Esophagus squamous epithelium (tissue), 5 donors: ENCODE measurements at places on chromosomes 13 and 19.

DNA sequence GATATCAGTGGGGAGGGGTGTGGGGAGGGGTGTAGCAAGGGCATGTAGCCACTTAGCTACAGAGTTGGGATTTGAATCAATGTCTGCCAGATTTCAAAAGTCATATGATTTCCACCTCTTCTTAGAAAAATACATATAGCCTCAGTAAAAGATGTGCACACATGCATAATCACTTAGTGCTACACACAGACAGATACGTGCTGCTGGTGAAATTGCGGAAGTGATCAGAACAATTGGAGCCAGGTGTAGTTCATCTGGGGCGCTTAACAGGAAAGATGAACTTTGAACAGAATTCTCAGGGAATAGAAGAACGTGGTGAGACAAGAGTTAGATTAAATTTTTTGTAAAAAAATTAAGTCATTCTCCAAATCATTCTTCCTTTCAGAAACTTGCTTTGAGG, 333.1 kb downstream of the KCNRG start:
- H3K36me3 ChIP-seq = no peaks in the 10 kb centered on the region
- no peak for DNase-seq
- H3K4me3 ChIP-seq = no peak overlapping the region
- H3K27me3 ChIP-seq = no peaks in the 10 kb centered on the region

GRCh38 chr13:45930177-45930576, 78.6 kb upstream of the SIAH3 start:
- DNase-seq = no peak
- no peaks in the 10 kb centered on the region for H3K4me1 ChIP-seq
- no peaks in the 10 kb centered on the region for H3K36me3 ChIP-seq
- H3K4me3 ChIP-seq = no peak overlapping the region

GRCh38 chr19:55446060-55446459, 3.0 kb upstream of the SHISA7 start:
- H3K27ac ChIP-seq = no peak overlapping the region
- H3K4me3 ChIP-seq = no peak overlapping the region
- H3K4me1 ChIP-seq = peaks cover 57% of the 10 kb centered on the region
- H3K36me3 ChIP-seq = no peaks in the 10 kb centered on the region
- DNase-seq = no peak
- H3K27me3 ChIP-seq = peaks cover 83% of the 10 kb centered on the region

- no peaks in the 10 kb centered on the region for H3K36me3 ChIP-seq
- H3K27ac ChIP-seq = no peak overlapping the region
- no peaks in the 10 kb centered on the region for H3K27me3 ChIP-seq
Observed at GRCh38 chr13:60869941-60870613, 473.1 kb downstream of the TDRD3 start.

DNA sequence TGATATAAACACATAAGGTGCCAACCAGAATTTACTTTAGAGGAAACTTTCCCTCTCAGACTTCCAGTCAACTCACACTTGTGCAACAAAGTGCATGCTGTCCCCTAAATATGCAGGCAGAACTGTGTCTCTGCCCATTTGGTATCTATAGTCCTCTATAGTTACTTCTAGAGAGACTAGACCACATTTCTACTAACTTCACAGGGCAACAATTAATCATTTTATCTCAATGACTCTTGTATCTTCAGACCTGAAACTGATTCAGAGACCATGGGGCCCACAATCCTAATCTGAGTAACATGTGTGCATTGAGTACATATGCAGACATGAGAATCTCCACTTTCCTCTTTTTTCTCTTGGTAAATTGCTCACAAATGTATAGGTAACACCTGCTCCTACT, 158.1 kb downstream of the ZNF486 start:
- H3K27me3 ChIP-seq = no peaks in the 10 kb centered on the region
- H3K27ac ChIP-seq = no peak overlapping the region
- H3K4me1 ChIP-seq = no peaks in the 10 kb centered on the region

DNA sequence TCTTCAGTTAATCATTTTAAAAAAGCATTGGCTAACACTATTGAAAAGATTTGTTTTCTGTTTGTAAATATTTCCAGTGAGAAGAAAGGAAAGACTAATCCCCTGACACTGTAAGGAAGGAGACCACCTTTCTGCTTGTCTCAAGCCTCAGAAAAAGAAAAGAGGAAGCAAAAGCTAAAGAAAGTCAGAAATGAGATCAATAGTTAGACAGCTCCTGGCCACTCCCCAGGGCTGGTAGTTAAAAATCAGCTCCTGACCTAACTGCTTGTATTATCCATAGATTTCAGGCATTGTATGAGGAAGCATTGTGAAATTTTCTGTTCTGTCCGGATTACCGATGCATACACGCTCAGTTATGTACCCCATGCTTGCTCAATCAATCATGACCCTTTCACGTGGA, 76.6 kb downstream of the ZNF486 start:
- DNase-seq = no peak
- H3K4me1 ChIP-seq = peaks cover 4% of the 10 kb centered on the region
- no peak overlapping the region for H3K27ac ChIP-seq
- H3K4me3 ChIP-seq = no peak overlapping the region

DNA sequence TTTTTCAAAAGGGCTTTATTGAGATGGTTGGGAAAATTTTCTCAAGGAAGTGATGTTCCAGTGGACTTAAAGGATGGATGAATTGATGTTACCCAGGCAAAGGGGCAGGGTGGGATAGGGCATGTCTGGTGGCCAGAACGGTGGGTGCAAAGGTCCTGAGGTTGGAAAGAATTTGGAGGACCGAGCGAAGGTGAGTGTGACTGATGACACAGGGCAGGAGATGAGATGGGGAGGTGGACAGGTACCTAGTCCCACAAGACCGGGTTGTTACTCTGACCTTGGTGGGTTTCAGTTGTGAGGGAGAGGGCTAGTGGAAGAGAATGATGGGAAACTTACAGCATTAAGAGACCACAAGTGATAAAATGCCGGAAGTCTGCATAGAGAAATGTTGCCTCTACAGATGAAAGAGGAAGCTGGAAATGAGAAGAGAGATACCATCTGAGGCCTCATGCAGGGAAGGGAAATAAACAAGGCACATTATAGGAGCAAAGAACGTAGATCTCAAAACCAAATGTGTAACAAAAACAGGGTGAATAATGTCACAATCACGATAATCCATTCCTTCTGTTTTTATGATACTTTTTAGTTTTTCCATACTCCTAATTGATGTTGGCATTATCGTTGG, 4.5 kb downstream of the ADGRE1 start:
- H3K27me3 ChIP-seq = no peaks in the 10 kb centered on the region
- H3K36me3 ChIP-seq = no peaks in the 10 kb centered on the region
- H3K4me1 ChIP-seq = no peaks in the 10 kb centered on the region
- no peak for DNase-seq
- H3K27ac ChIP-seq = no peak overlapping the region
- H3K4me3 ChIP-seq = no peak overlapping the region

DNA sequence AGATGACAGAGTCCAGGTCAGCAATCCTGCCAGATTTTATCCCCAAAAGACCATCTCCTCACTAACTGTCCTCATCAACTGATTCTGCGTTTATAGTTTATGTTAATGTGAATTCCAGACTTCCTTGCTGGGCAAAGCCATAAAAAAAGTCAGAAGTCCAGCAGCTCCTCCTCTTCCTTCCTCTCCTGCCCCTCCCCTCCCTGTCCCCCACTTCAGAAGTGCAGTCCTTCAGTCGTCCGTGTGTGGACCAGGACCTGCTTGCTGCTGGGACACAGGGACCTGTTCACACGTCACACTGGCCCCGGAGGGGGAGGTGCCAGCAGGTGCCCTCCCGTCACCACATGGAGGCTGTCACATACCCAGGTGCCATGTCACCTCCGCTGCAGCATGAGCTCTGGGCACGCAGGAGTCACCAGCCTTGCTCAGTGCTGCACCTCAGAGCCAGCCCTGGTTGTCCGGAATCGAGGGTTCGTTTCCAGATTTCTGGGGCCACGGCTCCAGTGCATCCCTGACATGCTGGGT, 4.0 kb upstream of the MCF2L start:
- no peak overlapping the region for H3K4me3 ChIP-seq
- H3K36me3 ChIP-seq = no peaks in the 10 kb centered on the region
- no peak for DNase-seq
- H3K27me3 ChIP-seq = no peaks in the 10 kb centered on the region

GRCh38 chr19:47598407-47599349, 10.3 kb upstream of the BICRA start:
- no peaks in the 10 kb centered on the region for H3K27me3 ChIP-seq
- no peak for DNase-seq
- peak overlapping the region; percentile 93 for H3K27ac ChIP-seq
- H3K4me3 ChIP-seq = peak overlapping the region; percentile 77

DNA sequence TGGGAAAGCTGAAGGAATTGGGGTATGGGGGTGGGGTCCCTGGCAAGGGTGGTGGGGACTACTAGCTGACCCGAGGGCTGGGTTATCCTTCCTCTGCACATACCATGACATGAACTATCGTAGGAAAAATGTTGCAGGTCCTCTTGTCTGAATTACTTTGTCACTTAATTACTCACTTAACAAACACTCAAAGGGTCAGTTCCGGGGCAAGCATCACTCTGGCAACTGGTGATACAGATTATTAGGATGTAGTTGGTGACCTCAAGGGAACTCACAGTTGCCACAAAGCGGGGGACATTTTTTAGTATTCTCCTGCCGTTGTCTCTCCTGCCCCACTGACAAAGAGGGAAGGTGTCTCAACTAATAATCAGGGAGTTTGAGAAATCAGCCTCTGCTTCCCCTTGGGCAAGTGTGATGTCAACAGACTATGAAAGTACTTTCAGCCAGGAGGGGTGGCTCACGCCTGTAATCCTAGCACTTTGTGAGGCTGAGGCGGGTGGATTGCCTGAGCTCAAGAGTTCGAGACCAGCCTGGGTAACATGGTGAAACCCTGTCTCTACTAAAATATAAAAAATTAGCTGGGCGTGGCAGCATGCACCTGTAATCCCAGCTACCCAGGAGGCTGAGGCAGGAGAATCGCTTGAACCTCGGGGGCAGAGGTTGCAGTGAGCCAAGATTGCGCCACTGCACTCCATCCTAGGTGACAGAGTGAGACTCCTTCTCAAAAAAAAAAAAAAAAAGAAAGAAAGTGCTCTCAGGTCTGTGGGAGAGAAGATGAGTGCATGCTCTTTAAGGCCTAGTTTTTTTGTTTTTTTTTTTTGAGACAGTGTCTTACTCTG, 10.3 kb downstream of the DNAJB1 start:
- H3K4me1 ChIP-seq = peaks cover 46% of the 10 kb centered on the region
- H3K27me3 ChIP-seq = no peaks in the 10 kb centered on the region
- H3K4me3 ChIP-seq = no peak overlapping the region

- H3K4me1 ChIP-seq = peaks cover 22% of the 10 kb centered on the region
- H3K27me3 ChIP-seq = no peaks in the 10 kb centered on the region
- DNase-seq = no peak
- peak within 1 kb of the TSS; percentile 67 for H3K4me3 ChIP-seq
- peaks cover 5% of the 10 kb centered on the region for H3K36me3 ChIP-seq
Observed at GRCh38 chr19:17405250-17406045, at the start of gene BST2. TSS of gene BST2 (minus strand) at chr19:17405630. CDS start at chr19:17405575, 55 bp downstream.

- no peaks in the 10 kb centered on the region for H3K27me3 ChIP-seq
- H3K4me3 ChIP-seq = no peak overlapping the region
- H3K27ac ChIP-seq = no peak overlapping the region
Observed at GRCh38 chr19:4089946-4090345, 23.2 kb upstream of the ZBTB7A start.

- H3K27ac ChIP-seq = peak overlapping the region; percentile 35
- no peaks in the 10 kb centered on the region for H3K36me3 ChIP-seq
- no peak for DNase-seq
- H3K4me3 ChIP-seq = no peak overlapping the region
- peaks cover 38% of the 10 kb centered on the region for H3K4me1 ChIP-seq
Observed at GRCh38 chr13:24668955-24669582, 11.1 kb upstream of the ATP12A start.

DNA sequence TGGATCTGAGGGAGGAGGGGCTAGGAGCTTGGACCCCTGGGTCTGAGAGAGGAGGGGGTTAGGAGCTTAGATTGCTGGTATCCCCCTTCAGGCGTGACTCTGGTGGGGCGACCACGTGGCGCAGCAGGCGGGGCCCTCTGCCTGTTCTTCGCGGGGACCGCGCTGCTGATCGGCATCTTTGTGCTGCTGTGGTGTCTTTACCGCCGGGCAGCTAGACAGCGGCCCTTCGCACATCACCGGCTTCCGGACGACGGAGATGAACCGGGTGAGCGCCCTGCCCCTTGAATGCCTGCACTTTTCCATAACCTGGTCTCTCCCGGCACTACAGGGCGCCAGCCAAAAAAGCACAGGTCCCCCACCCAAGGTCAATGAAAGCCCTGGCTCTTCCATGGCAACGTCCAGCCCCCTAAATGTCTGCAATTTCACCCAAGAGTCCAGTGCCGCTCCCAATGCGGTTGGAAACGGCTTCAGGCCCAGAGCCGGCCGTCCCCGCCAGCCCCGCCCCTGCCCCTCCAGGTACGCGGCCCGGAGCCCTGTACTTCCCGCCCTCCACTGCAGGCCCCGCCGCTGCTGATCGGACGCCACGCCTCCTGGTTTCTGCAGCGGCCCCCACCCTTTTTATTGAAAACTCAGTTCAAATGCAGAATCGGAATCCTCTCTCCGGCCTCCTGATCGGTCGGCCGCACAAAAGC, 2.8 kb downstream of the GFY start:
- DNase-seq = no peak
- H3K27ac ChIP-seq = no peak overlapping the region
- peak overlapping the region; percentile 21 for H3K4me3 ChIP-seq
- H3K4me1 ChIP-seq = peaks cover 15% of the 10 kb centered on the region
- H3K27me3 ChIP-seq = peaks cover 100% of the 10 kb centered on the region

- H3K27ac ChIP-seq = no peak overlapping the region
- no peaks in the 10 kb centered on the region for H3K27me3 ChIP-seq
- no peaks in the 10 kb centered on the region for H3K36me3 ChIP-seq
Observed at GRCh38 chr13:83633746-83634145, 248.5 kb downstream of the SLITRK1 start.

DNA sequence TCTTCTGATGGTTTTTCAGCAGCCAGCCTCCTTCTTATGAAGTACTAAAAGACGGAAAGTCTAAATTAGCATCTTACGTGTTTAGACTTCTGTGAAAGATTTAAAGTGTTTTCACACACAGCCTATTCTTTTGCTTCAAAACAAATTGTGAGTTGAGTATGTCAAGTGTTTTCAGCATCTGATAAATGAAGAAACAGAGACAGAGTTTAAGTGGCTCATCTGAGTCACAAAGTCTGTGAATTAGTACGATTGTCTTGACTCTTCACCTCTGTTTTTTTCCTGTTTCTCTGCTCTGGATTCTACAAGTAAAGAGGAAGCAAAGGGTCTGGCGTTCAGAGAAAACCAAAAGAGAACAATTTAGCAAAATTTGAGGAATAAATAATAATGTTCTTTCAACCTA, 116.4 kb downstream of the FRY start:
- no peak for DNase-seq
- H3K27ac ChIP-seq = peak overlapping the region; percentile 7
- no peak overlapping the region for H3K4me3 ChIP-seq
- no peaks in the 10 kb centered on the region for H3K27me3 ChIP-seq
- H3K4me1 ChIP-seq = no peaks in the 10 kb centered on the region

GRCh38 chr19:53388904-53389303, 6.0 kb upstream of the ZNF765 start:
- no peak overlapping the region for H3K4me3 ChIP-seq
- H3K27ac ChIP-seq = no peak overlapping the region
- no peaks in the 10 kb centered on the region for H3K27me3 ChIP-seq
- H3K4me1 ChIP-seq = no peaks in the 10 kb centered on the region
